ENCODE measurements at places on chromosomes 1 and 21.

DNA sequence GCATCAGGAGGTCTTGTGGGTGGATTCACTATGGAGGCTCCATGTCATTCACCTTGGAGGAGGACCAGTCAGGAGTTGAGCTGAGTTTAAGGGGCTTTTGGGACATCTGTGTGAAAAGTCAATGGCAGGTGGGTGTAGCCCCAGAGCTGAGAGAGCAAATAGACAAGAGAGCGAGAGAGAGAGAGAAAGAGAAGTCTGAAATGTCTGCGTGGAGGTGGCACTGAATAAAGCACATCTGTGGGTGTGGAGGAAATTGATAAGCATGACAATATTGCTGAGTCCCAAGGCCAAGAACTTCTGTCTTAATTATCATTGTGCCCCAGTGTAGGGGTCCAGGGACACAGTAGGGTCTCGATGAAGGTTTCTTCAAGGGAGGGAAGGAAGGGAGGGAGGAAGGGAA is 79.5 kb upstream of the VAMP3 start:
- DNase-seq: no peak

GRCh38 chr1:204127597-204128242 is 24.1 kb downstream of the ETNK2 start:
- no peak for DNase-seq

GRCh38 chr1:67280696-67281095 is 27.0 kb upstream of the IL12RB2 start:
- DNase-seq: no peak

DNA sequence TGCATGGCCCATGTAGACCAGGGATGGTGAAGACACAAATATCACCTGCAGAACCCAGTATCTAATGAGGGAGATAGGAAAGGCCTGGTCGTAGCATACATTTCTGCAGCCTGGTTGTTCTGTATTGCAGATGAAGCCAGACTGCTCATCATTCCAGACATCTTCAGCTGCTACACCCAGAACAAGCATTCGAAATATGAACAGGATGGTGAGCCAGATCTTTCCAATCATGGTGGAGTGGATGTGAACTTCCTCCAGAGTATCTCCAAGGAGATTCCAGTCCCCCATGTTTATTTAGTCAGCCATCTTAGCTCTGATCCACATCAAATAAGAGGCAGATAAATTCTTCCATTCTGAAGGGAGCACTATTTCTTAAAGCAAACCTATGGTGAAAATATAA is 2.7 kb upstream of the MYCBP start:
- no peak for DNase-seq

GRCh38 chr1:51955797-51956527 is 34.5 kb downstream of the RAB3B start:
- no peak for DNase-seq

- no peak for DNase-seq
Measured at GRCh38 chr1:113027007-113027406, 46.0 kb upstream of the LRIG2 start.

GRCh38 chr1:203557390-203557789 is 63.4 kb downstream of the OPTC start:
- DNase-seq: no peak

DNA sequence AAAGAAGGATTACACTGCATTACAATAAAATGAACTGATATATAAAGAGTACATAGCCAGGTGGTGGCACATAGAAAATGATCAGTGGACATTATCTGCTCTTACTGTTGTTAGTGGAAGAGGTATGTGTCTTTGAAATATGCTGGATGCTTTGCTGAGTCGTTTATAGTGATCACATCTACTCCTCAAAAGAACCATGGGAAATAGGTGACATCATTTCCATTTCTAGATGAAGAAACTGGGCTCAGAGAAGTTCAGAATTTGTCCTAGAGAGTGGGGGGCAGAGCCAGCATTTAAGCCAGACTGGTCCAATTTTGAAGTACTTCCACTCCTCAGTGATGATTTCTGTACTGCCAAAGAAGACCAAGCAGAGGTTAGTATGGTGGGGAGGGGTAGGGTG is 34.0 kb upstream of the BACH1 start:
- no peak for DNase-seq

DNA sequence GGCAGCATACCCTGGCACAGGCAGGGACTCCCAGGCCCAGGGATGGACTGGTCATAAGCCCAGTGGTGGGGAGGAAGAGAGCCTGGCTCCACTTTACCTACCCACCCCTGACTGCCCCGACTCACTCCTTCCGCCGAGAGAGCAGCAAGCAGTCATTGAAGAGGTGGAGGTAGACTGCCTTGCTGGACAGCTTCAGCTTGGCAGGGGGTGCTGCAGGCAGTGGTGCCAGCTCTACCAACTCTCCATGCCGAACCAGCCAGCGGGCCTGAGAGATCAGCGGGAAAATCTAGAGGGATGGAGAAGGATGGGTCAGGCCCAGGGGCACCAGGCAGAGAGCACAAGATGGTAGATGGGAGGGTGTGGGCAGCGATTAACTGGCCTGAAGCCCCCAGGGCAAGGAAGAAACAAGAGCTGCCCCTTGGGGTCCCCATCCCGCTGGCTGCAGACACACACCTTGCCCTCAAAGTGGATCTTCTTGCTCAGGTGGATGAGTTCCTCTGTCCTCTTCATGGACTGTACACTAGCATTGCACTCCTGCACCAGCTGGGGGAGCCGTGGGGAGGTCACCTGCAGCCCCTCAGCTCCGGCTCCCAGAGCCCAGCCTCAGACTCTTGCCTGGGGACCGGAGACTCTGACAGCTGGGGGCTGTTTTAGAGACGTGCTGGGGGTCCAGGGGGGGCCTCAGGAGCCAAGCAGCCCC is 7.7 kb downstream of the ARHGEF19 start:
- DNase-seq: no peak

GRCh38 chr1:37676281-37677142 is 15.8 kb upstream of the CDCA8 start:
- no peak for DNase-seq

- no peak for DNase-seq
Measured at GRCh38 chr1:42504535-42505128, 41.5 kb downstream of the CCDC30 start.

GRCh38 chr1:244941121-244941520 is 76.8 kb upstream of the HNRNPU start:
- no peak for DNase-seq

GRCh38 chr1:183807549-183808168 is 2.7 kb downstream of the RGL1 start:
- no peak for DNase-seq

- no peak for DNase-seq
Measured at GRCh38 chr1:186189156-186189555, 185.9 kb downstream of the TPR start.

DNA sequence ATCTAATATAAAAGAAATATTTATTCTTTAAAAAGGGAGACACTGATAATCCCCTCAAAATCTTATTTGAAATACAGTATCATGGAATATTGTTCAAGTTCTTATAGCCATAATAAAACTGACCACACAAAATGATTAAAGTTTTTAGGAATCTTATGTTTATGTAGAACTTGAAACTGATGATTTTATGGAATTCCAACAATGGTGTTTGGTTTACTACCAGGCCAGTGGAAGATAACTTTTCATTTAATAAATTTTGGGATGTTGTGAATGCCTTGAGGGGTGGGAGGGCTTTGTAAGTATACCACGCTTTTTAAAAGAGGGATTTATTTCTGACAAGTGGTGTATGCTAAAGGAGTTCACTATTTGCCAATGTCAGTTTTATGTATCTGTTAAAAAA is 87.7 kb downstream of the RAB3GAP2 start:
- DNase-seq: no peak

DNA sequence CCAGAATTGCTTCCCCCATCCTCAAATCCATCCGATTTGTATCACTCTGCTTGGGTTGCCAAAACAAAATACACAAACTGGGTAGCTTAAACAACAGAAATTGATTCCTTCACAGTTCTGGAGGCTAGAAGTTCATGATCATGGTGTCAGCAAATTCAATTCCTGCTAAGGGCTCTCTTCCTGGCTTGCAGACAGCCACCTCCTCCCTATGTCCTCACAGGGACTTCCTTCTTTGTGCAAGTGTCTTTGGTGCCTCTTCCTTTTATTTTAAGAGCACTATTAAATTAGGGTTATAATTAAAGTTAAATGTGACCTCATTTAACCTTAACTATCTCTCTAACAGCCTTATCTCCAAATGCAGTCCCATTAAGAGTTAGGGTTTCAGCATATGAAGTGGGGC is 112.8 kb downstream of the PLPP3 start:
- no peak for DNase-seq

DNA sequence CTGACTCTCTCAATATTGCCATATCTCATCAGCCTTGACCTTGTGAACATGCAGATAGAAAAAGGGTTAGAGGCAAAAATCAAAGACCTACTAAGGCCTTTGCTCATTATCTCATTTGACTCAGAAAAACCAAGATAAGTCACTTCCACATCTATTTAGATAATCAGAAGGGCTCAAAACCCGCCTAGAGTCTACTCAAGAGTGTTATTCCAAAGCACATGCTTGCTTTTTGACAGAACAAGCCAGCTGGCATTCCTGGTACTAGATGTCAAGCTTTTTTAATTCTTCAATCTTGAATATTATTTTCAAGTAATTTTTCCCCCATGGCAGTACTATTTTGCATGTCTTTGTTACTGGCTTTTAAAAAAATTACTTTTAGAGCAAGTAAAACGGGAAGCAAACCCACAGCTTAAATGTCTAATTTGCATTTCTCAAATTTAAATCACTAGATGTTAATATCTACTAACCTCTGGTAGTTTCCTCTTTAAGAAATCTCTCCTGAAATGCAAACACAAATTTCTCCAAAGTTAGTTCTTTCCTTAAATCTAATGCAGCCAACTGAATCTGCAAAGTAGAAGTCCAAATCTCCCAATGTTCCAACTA is 51.5 kb downstream of the APP start:
- DNase-seq: no peak

GRCh38 chr1:8040586-8040985 is 14.5 kb upstream of the ERRFI1 start:
- no peak for DNase-seq

- no peak for DNase-seq
Measured at GRCh38 chr1:154419620-154420571, 14.8 kb downstream of the IL6R start.

- DNase-seq: no peak
Measured at GRCh38 chr1:66860529-66860928, 59.5 kb upstream of the INSL5 start.

- DNase-seq: peak; percentile 43
Measured at GRCh38 chr1:41898191-41898713, 20.5 kb downstream of the HIVEP3 start.

DNA sequence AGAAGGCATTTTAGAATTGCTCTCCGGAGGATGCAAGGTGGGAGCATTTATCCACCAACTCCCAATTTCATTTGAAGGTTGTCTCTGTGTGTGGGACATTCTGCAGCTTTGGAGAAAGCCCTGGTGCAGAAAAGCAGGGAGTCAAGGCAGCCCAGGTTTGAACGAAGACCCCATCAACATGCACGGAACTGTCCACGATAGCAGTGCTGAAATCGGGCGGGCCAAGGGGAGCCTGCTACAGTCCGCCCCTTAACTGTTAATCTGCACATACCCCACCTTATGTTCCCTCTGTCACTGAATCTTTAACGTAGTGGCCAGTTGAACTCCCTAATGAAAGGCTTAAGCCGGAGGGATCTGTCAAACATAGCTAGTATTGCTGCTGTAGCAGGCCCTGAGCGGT is 68.8 kb upstream of the C1orf174 start:
- no peak for DNase-seq

DNA sequence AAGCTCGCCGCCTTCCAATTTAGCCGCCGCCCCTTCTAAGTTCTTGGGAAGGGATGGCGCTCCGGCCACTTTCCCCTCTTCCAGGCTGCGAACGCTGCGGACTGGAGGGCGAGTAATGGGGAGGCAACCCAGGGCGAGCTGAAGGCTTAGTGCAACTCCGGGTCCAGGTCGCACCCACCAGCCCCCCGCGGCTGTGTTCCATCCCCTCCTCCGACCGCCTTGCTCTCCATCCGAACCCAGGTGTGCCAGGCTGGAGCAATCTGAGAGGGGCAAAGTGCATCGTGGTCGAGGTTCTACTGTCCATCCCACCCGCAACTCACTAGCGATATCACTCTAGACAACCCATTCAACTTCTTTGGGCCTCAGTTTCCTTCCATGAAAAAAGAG is 13.4 kb downstream of the PAX7 start:
- no peak for DNase-seq

- DNase-seq: peak; percentile 21
Measured at GRCh38 chr1:212760126-212760823, 31.3 kb downstream of the NSL1 start.

DNA sequence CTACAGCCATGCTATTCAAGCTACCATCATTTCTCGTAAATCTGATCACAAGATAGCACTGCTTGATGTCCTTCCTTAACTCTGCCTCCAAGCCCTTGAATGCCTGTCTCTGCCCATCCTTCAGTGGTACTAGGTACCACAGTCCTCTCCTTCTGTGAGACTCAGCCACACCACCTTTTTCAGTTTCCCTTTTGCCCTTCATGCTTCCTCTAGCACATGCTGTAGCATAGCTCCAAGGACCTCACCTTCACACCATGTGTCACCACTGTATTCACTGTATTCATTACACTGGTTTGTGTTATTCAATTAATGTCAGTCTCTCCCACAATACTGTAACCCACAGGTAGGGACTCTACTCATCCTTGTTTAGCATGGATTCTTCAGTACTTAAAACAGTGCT is 8.0 kb upstream of the TP53BP2 start:
- DNase-seq: no peak

- DNase-seq: no peak
Measured at GRCh38 chr1:56803561-56804156, 15.5 kb downstream of the FYB2 start.

- no peak for DNase-seq
Measured at GRCh38 chr1:204959374-204959773, 83.6 kb upstream of the CNTN2 start.

DNA sequence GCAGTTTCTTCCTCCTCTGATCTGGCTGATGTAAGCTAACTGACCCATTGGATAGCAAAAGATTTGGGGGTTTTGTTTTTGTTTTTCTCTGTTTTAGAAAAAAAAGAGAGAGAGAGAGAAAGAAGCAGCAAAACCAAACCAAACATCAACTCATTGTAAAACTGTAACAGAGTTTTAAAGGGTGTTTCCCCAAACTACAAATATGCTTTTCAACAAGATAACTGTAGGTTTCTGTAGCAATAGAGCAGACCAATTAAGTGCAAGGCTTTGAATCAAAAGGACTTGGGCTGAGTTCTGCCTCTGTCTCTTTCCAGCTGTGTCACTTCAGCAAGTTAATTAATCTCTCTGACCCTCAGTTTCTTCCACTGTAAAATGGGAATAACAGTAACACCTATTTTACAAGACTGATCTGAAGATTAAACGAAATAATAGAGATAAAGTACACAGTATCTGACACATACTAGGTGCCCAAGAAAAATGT is 44.5 kb downstream of the RRAGC start:
- DNase-seq: no peak

GRCh38 chr1:17594690-17595601 is 55.4 kb downstream of the ARHGEF10L start:
- DNase-seq: no peak
